Memory B cell (primary cell): ENCODE measurements at places on chromosomes 3 and 15.

- DNase-seq = no peak
Measured at GRCh38 chr3:48685293-48685602, 467 bp downstream of the NCKIPSD start.

GRCh38 chr3:191409791-191410359 is 51.1 kb upstream of the PYDC2 start:
- DNase-seq = no peak

DNA sequence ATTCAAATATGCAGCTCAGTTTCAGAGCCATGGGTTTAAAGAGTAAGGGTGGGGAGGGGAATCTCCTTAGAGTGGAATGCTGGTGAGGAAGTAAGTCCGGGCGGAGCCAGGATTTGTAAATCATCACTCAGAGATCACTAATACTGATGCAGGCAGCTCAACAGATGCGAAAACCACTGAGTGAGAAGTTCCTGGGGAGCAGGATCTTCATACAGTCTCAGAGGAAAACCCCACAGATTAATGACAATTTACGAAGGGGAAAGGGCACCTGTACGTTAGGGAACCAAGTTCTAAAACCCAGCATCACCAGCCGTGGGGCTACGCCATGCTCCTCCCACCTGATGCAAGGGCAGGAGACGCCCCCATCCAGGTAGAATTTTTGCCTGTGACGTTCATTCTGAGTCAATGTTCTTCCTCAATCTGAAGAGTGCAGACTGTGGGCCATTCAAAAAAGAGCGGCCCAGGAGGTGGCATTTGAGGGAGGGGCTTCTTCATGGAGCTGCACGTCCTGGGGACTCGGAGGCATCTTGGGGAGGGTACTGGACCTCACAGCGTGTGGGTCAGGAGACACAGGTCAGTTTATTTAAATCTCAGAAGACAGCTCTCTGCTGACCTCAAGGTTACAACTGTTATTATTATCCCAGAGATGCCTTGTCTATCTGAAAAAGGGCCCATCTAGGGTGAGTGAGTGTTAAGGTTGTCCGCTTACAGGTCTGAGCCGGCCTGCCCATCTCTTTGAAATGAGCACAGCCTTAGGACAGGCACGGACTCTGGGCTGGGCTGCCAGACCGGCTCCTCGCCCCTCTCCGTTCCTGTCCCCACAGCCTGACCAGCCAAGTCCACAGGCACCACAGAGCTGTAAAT is 228.0 kb downstream of the XXYLT1 start:
- no peak for DNase-seq

- no peak for DNase-seq
Measured at GRCh38 chr3:114624571-114625181, 330.8 kb downstream of the TIGIT start.

DNA sequence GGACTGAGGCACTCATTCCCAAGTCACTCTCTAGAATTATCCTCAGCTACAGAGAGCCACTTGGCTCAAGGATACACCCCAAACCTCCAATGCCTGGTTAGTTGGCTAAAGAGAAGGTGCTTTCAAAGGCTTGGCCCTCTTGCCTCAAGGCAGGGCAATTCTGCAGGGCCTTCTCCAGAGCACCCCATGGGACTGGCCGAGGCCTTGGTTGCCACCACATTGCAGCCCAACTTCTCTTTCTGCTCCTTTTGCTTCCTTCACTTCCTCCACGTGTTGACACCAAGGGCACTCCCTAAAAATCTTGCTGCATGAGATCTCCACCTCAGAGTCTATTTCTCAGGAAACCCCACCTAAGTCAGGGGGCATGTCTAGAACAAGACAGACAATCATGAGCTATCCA is 36.7 kb downstream of the MEGF11 start:
- DNase-seq = no peak

- DNase-seq = no peak
Measured at GRCh38 chr3:134693226-134693625, 42.4 kb upstream of the KY start.

DNA sequence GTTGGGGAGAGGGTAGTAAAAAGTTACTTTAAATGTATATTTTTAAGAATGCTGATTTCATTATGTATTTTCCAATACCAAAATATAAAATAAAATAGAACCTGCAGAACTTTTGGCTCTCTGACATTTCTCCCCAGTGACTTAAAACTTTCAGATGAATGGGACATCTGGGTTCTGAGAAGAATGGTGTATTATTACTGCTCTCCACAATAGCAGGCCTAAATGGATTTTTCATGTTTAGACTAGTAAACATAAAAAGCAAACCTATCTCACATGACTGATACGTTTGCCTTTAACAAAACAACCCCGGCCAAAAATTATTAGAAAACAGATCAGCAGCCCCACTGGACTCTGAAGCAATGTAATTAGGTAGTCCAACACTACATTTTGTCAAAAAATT is 73.8 kb downstream of the FHIT start:
- no peak for DNase-seq

DNA sequence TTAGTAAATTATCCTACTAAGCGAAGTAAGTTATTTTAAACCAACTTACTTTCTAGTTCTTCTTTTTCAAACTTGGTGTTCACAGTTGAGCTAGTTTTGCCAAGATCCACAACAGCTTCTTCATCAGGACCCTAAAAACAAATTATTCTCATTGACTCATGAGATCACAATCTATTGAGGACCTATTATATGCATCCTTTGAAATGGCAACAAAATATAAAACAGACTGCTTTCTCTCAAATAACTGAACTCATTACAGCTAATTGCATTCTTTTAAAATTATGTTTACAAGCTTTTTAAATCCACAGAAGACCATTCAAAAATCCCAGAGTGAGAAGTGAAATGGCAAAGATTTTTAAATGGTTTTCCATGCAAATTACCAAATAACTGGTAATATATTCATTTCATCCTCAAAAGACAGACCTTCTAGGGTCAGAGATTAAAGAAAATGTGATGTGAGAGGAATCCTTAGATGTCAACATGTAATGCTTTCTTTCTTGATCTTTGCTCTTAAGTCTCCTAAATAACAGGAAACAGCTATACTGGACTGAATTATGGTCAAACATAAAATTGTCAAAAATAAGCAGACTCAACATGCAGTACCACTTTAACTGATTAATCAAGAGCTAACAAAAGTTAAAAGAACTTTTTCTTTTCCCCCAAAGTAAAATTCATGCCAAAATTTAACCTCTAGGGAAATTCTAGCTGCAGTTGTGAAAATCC is 31.7 kb downstream of the SLC4A7 start:
- no peak for DNase-seq

DNA sequence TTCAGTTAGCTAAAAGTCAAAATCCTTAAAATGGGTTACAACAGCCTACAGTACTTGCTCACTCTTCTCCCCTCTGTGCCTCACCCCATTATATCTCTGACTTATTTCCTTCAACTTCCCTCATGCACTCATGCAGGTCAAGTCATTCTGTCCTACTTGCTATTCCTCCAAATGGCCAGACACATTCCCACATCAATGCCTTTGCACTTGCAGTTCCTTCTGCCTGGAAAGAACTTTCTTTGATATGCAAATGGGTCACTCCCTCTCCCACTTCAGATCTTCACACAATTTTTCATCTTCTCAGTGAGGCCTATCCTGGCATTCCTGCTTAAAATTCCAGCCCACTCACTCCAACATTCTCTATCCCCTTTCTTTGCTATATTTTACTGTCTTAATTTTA is 547.2 kb upstream of the TGFBR2 start:
- no peak for DNase-seq
